ENCODE measurements at places on chromosomes 2 and 18.

DNA sequence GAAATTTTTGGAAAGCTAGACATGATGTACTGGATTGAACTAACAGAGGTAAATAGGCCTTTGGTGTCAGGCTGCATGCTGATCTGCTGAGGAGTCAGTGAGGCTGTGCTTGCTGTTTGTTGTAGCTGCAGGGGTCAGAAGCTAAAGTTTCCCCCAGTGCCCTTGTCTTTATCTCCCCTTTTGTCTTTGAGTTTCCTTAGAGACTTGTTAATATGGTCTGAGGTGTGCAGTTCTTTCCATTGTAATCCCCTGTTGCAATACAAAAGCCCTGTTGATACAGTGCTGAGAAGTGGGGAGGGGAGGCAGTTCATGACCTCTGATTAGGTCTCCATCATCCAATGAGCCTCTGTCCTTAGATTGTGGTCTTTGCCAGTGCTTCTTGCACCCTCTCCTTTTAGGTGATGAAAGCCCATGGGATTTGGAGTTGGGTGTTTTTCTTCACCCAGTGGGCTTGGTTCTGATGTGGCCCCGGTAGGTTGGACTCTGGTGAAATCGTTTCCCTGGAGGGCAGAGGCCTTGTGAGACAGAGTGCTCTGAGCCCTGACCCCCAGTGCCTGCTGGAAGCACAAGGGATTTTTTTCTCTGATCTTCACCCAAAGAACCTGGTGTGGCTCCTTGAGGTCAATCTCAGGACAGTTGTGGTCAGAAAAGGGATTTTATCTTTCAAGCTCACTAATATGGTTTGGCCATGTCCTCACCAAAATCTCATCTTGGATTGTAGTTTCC is 163.1 kb downstream of the TMEM18 start:
- DNase-seq, result no peak

DNA sequence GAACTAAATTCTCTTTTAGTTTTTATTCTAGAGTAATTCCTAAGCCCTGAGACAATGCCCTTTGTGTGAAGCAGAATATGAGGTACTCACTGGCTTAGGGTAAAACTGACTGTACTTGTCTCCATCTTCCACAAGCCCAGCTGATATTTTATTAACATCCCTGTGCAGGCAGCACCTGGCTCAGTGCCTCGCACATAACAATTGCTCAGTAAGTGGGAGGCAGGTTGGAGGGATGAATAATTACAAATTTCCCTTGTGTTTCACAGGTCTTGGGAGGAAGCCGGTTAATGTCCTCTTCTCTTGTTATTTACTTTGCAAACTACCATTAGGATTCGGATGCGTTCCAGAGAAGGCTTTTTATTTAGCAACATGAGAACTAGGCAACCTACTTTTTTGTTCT is 249.8 kb upstream of the FSHR start:
- DNase-seq, result no peak

DNA sequence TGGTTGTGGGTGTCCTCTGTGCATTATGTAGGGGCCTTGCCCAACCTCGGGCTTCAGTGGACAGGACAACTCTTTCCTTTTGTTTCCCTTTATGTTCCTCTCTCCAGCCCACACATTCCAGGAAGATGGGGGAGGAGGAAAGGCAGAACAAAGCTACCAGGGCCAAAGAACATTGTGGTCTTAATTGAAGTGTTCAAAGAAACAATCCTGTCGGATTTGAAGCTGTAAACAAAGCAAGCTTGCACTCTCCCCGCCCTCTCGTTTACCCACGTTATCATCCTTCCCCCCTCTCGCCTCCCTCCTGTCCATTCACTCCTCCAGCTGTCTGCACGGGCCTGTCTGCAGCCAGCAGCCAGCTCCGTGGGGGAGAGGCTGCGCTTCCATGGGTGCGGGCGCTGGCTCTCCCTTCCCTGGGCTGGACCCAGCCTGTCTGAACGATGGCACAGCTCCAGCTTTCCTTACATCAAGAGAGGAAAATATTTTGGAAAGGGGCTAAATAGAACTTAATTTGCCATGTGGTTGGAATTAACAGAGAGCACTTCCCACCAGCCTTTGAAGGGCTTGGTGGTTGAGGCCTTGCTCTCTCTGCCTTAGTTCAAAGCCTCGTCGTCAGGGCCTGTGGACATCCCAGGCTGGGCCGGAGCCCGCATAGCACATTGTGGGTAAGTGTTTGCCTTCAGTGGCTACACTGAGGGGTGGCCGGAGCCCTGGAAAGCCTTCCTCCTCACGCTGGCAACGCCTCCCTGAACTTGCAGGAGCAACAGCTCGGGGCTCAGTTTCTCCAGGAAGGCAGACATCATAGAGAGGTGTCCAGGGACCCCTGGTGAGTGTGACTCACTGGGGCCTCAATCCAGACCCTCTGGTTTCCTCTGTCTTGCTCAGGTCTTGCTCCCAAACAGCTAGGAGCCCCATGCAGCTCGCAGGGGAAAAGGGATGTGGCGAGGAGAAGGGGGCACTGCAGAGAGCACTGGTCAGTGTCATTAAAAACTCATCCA is 60.6 kb upstream of the HS6ST1 start:
- no peak for DNase-seq

DNA sequence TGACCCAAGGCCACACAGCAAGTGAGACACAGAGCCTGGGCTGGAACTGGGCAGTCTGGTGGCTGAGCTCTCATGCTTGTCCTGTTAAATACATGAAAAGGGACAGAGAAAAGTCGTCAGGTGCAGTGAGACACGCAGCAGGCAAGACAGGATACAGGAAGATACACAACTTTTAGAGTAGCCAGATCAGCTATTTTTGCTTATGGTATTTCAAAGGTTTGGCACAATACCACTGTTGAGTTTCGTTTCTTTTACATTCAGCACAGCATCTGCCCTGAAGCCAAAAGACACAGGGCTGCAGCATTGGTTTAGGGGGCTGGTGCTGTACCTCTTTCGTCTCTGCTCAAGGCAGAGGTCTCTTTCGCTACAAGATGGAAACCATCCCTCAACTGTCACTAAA is 14.0 kb downstream of the FHL2 start:
- no peak for DNase-seq

GRCh38 chr2:201440182-201440581 is 11.1 kb downstream of the TRAK2 start:
- no peak for DNase-seq

All from activated CD4-positive, alpha-beta T cell treated with anti-CD3 and anti-CD28 coated beads for 4 hours (primary cell).